Cerebellum (tissue), 4 donors: ENCODE measurements at places on chromosomes 13 and 19. TPM values are rescaled to one million over a fixed set of nuclear protein-coding genes. Genes with fewer than 3 reads are reported as not detected.

ZNF208 gene
- 0.54 TPM for total RNA-seq

MBD3L3 gene
- not detected for total RNA-seq

DNA sequence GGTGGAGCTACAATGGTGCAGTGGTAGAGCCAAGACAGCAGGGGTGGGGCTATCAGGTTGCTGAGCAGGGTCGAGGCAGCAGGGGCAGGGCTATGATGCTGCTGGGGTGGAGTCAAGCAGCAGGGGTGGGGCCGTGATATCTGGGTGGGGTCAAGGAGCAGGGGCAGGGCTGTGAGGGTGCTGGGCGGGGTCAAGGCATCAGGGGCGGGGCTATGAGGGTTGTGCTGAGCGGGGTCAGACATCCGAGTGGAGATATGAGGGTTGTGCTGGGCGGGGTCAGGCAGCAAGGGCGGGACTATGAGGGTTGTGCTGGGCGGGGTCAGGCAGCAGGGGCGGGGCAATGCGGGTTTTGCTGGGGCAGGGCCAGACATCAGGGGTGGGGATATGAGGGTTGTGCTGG lies 14.7 kb downstream of the HCN2 start:
- no peak for DNase-seq

- no peak for DNase-seq
Observed at GRCh38 chr13:64420181-64420580, 2810.0 kb downstream of the PCDH9 start.

DNA sequence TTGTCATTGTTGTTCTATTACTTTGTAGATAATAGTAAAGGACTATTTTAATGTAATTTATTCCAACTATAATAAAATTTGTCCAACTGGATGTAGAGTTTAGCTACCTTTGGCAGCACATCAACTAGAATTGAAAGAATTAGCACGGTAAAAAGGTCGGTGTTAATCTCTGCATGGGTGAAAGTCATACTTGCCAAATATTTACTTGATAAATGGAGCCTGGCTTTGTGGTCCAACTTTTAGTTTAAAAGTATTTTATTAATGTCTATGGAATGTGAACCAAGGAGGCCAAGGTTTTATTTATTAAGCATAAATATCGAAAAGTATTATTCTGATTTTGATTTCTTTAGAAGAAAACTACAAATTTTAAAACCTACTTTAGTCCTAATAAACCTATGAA lies 1389.0 kb downstream of the PCDH9 start:
- DNase-seq = no peak

DCT gene
- 1.5 TPM for total RNA-seq

DNA sequence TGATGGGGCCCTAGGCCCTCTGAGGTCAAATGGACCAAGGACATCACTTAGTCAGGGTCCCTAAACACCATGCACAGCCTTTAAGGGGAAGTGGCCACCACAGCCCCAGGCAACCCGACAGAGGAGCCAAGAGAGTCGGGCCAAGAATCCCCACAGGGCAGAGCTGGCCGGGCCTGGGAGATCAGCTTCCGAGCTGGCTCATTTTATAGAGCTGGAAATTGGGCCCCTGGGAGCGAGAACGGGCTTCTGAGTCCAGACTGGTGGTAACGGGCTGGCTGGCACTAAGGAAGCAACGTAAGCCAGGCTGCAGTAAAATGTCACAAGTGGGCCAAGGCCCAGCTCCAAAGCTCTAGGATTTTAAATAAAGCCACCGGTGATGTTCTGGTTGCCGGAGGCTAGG lies 51.1 kb downstream of the HSPH1 start:
- peak; percentile 13 for DNase-seq

ZNF154 gene
- 44.0 TPM for total RNA-seq

RGCC gene
- 20.1 TPM for total RNA-seq

ZNF320 gene
- 34.3 TPM for total RNA-seq

ZNF878 gene
- 0.36 TPM for total RNA-seq

DNA sequence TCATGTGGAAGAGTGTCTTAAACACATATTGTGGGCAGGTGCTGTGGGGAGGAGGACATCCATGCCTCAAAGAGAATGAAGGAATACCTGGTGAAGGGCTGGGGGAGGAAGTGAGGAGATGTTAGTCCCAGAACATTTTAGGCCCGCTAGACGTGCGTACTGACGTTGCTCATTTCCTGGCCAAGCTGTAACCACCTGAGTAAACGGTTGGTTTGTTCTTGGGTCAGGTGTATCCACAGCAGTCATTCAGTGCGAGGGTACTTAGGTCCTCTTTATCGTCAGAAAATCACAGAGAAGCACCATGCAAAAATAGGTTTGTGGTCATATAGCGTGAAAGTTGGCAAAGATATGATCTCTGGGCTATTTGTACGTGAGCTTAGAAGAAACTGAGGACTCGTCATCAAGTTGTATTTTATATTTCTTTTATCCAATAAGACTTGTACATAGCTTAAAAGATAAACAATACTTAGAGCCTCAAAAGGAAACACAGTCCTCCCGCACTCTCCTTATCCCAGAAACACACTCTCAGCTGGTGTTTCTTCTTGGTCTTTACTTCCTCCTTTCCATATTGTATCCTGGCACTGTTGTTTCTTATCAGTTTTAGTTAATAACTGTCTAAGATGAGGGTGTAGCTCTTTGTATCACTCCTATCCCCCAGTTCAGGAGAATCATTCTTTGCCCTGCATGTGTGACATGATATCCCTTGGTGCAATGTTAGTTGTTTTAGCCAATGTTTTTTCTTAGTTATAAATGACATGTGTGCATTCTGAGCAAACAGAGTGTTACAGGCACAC lies 52.0 kb downstream of the ARHGEF7 start:
- DNase-seq = no peak

- DNase-seq = no peak
Observed at GRCh38 chr13:63614874-63615612, 2199.4 kb upstream of the PCDH20 start.

PPP1R13L gene
- 1.4 TPM for total RNA-seq
